ENCODE measurements at places on chromosomes 7 and 10.

DNA sequence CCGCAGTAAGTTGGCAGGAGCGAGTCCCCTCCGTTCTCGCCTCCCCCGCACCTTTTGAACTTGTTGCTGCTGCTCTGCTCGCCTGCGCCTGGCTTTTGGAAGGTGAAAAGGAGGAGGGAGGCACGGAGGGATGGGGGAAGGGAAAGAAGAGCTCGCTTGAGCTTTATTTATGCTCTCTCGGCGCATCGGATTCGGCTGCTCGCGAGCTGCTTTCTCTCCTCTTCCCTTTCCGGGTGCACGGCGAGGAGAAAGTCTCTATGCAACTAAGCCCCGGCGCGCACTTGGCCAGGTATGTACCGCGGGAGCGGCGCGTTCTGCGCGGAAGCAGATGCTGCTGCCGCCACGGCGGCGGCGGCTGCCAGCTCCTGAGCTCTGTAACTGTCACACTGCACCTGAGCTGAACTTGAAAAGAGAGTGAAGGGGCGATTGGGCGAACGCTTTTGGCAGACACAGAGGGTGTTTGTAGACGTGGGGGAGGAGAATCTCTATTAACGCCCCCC is 551 bp downstream of the KCND2 start:
- no peak for DNase-seq

DNA sequence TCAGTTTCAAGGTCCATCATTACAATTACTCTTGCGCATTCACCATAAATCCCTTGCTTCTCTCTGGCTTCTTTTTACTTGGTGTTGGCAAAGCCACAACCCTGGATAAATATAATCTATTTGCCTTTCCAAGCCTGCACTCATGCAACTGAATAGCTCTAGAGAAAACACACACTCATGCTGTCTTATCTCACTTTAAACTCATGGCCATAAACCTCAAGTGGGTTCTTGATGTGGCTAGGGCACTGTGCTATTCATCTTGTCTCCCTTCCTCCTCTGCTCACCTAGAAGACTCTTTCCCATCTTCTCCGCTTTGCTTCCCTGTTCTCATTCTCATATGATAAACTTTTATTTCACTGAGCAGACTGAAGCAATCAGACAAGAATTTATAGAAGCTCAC is 165.4 kb upstream of the MTPN start:
- no peak for DNase-seq

- peak; percentile 27 for DNase-seq
Measured at GRCh38 chr10:50624866-50625501, 1.2 kb upstream of the SGMS1 start.

GRCh38 chr10:86970162-86970981 is 2.1 kb downstream of the ADIRF start:
- no peak for DNase-seq

DNA sequence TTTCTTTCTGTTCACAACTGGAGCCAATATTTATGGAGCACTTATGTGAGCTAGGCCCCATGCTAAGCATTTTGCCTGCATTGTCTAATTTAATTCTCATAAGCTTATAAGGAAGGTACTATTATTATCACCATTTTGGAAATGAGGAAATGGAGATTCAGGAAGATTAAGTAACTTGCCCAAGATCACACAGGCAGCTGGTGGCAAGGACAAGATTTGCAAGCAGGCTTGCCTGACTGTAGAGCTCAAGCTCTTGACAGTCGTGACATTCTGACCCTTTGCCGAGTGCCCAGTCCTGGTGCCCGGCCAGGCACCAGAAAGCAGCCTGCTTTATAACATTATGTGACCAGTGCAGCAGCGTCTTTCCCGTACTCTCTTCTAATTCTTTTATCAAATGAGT is 38.2 kb downstream of the WNT2 start:
- DNase-seq, result no peak

DNA sequence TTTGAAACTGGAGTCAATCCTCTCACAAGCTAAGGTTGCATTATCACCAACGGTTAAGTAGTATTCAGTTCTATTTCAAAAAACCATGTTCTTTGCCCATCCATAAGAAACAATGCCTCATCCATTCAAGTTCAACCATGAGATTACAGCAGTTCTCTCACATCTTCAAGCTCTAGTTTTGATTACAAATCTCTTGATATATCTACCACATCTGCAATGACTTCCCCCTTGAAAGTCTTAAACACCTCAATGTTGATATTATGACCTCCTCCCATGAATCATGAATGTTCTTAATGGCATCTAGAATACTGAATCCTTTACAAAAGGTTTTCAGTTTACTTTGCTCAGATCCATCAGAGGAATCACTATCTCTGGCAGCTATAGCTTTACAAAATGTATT is 81.8 kb downstream of the JMJD1C start:
- no peak for DNase-seq

DNA sequence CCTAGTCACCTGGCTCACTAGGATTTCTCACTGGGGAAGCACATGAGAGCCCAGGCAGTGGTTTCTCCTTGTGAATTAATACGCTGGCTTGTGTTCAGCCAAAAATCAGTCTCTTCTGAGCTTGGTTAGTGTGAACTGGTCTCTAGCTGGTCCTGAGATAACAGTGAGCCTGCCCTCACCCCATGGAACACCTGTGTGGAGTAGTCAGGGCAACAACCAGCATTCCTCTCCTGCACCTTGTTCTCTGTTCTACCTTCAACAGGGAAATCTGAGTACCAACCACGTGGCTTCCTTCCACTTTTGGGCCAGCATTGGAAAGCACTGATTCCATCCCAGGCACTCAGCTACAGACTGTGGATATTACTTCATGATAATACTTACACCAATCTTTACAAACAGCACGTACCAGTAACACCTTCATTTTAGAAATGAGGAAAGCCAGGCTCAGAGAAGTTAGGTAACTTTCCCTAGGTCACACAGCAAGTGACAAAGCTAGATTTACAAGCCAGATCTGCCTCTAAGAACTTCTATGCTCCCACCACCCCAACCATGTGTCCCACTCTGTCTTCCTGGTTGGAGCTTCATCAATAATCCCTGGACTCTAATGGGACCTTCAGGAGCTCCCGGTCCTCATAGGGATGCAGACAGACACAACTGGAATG is 106.6 kb downstream of the GRID1 start:
- DNase-seq, result no peak

DNA sequence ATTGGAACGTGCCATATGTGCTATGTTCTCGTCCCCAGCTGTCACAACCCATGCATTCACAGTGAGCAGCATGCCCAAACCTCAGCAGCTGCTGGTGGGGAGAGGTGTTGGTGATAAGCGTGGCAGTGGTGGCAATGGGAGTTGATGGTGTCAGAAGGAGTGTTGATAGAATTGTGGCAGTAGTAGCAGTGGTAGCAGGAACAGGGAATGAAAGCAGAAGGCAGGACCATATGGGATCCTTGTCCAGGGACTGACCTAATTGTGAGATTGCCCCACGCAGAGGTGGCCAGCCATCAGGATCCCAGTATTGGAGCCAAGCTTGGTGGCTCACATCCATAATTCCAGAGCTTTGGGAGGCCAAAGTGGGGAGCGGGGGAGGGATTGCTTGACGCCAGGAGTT is 276.3 kb downstream of the GALNT17 start:
- no peak for DNase-seq

GRCh38 chr10:92800134-92800733 is 48.1 kb upstream of the EXOC6 start:
- no peak for DNase-seq

DNA sequence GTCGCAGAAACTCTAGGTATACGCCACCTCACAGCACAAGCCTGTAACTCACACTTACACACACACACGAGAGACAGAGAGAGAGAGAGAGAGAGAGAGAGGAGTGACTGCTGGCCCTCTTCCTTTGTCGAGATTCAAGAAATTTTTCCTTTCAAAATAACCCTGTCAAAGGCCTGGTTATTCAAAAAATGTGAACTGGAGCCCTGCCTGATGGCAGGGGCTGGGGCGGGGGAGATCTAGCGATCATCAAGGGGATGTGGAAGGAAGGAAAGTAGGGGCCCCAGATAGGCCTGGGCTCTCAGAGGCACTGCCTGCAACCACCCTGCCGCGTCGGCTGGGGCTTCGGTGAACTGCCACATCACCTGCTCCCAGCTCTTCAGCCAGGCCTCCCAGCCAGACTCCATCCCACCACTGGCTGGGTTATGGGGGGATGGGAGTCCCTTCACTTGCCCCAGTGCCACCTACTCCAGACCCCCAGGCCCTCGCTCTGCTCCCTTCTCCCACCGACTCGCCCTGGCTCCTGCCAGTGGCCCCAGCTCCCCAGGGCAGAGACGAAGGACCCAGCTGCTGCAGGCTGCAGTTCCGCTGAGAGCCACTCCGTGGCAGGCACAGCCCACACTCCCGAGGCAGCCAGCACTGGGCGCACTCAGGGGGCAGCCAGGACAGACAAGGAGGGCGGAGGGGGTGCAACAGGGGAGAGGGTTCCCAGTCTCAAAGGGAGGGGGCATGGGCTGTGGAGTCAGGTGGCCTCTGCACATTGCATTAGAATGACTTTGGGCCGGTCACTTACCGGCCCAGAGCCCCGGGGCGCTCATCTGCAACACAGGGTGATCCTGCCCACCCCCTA is 15.3 kb downstream of the KCNH2 start:
- DNase-seq, result no peak

DNA sequence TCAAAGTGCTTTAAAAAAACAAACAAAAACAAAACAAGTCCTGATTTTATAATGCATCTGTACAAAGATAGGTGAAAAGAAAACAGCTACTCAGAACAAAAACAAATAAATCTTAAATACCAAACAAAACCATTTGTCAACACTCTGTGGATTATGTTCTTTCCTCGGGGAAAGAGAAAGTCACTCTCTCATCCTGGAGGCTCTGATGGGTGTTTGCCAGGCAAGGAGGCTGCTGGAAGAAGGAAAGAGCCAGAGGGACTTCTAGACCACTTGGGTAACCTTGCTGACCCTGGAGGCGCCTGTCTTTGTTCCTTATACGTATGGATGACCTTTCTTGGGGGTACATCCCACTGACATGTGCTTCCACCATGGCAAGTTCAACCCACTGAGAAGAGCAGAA is 92.8 kb downstream of the ZRANB1 start:
- no peak for DNase-seq

DNA sequence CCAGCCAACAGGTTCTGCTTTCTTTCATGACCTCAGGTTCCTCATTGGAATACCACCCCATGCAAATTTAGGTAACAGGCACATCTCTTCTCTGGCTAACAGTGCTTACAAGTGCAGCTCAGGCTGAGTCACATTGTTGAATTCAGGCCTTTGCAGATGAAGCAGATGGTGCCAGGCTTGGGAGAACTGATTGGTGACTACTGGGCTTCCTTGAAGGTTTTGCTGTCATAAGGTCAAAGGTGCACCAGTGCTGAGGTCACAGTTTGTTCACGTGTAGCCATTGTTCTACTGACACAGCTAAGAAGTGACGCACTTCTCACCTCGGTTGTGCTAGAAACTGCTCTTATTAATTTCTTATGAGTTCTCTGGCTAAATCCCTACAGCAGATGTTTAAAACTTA is 128.6 kb upstream of the BMPER start:
- no peak for DNase-seq

DNA sequence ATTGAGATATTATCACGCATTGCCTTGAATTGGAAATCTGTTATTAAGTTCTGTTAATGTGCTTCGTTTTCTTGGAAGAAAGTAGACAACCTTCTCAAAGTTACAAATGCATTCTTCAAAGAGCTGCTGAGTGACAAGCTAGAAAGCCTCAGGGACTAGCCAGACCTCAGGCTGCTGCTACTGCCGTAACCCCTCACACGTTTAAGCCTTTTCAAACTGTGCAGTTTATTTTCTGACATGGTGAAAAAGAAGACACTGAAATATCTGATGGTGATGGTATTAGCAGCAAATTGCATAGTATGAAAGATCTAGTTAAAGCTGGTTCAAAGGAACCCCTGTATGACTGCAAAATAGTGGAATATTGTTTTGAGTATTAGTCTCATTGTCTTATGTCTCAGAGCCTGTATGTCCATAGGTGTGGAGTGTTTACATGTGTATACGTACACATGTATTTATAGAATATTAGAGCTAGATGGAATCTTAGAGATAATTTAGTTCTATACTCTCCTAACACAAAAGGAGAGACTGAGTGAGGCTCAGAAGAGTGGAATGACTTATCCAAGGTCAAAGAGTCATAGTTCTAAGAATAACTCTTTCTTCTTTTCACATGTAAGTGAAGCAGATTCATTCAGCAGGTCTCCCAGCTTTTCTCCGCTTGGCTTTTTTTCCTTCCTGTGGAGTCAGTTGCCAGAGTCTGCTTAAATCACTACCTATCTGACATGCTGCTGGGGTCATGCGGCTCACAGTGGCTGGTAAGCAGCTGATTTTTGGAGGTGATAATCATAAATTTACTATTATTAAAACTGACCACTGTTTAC is 431.9 kb downstream of the PLXDC2 start:
- no peak for DNase-seq

DNA sequence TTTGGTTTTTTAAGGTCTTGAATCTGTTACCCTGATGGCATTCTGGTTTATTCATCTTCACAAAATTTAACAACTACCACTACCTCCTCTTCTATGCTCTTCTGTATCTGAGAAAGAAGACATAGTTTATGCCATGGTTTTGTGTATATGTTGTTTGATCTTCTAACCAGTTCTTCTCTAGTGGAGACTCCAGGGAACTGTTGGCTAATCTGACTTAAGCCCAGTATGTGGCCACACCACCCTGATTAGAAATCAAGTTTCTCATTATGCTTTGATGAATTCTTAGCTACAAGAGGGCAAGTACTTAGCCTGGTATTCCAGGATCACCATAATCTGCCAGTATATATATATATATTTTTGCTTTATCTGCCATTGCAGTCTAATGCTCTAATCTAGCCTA is 99.5 kb upstream of the MXI1 start:
- no peak for DNase-seq

DNA sequence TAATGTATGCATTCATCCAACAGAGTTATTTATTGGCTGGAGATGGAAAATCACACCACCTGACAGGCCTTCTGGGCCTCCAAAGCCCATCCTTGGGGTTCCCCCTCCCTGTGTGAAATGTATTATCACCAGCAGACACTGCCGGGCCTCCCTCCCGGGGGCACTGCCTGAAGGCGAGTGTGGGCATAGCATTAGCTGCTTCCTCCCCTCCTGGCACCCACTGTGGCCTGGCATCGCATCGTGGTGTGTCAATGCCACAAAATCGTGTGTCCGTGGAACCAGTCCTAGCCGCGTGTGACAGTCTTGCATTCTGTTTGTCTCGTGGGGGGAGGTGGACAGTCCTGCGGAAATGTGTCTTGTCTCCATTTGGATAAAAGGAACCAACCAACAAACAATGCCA is 15.3 kb downstream of the TACR2 start:
- no peak for DNase-seq

- DNase-seq, result no peak
Measured at GRCh38 chr7:37534893-37535610, 86.4 kb upstream of the ELMO1 start.

All from esophagus squamous epithelium (tissue), 5 donors.